ENCODE measurements at places on chromosomes 1 and 21.

DNA sequence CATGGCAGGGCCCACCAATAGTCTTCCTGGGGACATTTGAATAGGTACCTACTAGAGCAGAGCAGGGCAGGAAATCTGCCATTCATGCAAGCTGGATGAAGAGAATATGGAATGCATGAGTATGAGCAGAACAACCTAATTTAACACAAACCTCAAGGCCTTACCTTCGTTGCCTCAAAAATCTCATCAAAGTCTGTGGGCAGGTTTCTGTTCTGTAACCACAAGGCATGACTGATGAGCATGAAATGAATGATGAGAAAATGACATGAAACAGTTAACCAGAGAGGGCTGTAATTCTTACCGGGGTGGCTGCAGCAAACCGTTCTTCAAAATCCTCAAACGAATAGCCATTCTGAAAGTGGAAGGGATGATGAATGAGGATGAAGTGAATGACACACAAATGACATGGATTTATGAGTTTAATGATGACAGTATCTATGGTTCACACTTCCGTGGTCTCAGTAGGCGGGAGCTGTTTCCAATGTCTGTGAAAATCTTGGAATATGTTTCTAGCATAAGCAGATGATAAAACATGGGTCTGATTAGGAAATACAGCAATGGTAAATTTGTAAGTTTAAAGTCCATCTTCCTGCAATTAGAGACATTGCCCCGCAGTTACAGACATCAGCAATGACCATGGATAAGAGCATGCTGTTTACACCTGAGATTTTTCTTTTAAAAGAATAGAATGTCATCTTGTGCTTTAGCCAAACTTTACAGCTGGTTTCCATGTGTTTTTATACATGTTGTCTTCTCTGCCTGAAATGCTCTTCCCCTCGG lies 67.6 kb upstream of the C8B start:
- H3K4me3 ChIP-seq = no peak overlapping the region
- no peak for DNase-seq
- no peak overlapping the region for H3K27ac ChIP-seq
- no peaks in the 10 kb centered on the region for H3K36me3 ChIP-seq
- no peaks in the 10 kb centered on the region for H3K4me1 ChIP-seq
- H3K27me3 ChIP-seq = peaks cover 9% of the 10 kb centered on the region

- DNase-seq = no peak
- no peaks in the 10 kb centered on the region for H3K4me1 ChIP-seq
- H3K27ac ChIP-seq = no peak overlapping the region
These were observed 10.1 kb downstream of the KRTAP22-2 start for GRCh38 chr21:30580132-30580531.

DNA sequence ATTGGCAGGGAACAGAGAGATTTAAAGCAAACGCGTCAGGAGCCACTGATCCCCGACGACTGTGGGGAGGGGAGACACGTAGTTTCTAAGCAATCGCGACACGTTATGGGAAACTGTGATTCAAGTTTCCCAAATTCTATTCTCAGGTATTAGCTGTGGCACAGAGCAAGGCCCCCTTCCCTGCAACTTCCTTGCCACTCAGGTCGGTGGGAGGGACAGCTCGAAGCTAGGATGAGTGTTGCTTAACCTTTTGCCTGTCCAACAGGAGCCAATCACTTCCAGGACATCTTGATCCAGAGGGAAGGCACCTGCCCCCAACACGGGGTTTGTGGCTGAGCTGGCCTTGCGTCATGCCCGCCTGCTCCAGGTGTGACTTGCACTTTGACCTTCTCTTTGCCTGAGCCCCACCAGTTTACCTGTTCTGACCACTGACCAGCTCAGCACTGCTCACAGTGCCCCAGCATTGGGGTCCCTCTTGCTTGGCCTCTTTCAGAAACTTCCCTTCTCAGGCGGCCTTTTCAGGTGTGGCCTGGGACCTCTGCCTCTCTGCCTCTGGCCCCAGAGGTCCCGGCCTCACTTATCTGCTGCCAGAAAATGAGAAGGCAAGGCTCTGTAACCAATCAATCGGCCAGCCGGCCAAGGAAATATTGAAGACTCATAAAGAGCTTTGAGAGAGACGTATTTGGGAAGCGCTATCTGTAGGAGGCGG lies 24.6 kb downstream of the TEX35 start:
- H3K27me3 ChIP-seq = no peaks in the 10 kb centered on the region
- no peak for DNase-seq
- no peaks in the 10 kb centered on the region for H3K4me1 ChIP-seq
- no peaks in the 10 kb centered on the region for H3K36me3 ChIP-seq
- no peak overlapping the region for H3K27ac ChIP-seq

DNA sequence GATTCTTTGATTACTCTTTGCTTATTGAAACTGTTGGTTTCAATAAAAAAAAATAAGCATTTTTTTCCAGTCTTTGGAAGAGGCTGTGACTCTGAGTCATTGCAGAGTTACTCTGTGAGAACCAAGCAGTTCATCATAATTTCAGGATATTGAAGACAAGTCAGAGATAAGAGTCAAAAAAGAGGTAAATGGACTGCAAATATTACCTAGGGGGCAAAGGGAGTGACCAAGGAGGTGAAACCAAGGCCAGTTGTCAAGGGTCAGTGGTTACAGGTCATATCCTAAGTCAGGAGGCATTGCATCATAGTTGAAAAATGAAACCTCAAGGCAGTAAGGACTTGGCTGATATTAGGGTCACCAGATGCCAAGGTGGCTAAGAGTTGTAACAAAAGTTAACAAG lies 597.1 kb upstream of the USP24 start:
- peaks cover 3% of the 10 kb centered on the region for H3K27me3 ChIP-seq
- DNase-seq = no peak
- peaks cover 5% of the 10 kb centered on the region for H3K4me1 ChIP-seq
- H3K4me3 ChIP-seq = no peak overlapping the region

DNA sequence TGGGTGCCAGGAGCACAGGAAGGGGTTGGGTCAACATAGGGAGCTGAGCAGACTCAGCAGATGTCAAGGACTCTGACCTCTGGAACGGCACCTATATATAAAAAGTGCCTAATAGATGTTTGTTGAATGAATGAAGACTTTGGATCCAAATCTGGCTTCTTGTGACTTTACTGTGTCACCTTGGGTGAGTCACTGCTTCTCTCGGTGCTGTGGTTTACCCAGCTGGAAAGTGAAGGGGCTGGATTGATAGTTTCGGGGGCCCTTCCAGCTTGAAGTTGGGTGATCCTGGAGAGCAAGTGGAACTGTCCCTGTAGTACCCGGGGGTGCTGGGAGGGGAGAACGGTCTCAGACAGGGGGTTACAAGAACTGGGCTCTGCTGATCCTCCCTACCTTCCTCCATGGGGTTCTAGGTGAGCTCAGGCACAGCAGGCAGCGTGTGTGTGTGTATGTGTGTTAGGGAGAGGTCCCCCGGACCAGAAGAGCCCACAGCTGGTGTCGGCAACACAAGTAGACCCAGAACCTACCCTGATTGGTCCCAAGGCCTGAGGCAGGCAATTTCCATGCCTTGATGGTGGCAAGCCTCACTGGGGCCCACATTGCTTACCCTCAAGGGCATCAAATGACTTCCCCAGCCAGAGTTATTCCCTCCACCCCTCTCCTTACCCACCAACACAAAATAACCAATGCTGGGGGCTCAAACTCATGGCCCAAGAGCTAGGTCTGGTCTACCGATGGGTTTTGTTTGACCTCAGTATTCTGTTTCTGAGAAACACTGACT lies 5.5 kb upstream of the PADI1 start:
- no peak overlapping the region for H3K4me3 ChIP-seq
- peaks cover 30% of the 10 kb centered on the region for H3K27me3 ChIP-seq
- H3K36me3 ChIP-seq = no peaks in the 10 kb centered on the region

- peak; percentile 50 for DNase-seq
- no peaks in the 10 kb centered on the region for H3K4me1 ChIP-seq
- H3K27ac ChIP-seq = no peak overlapping the region
- H3K4me3 ChIP-seq = no peak overlapping the region
These were observed 5.3 kb upstream of the SRP9 start for GRCh38 chr1:225772323-225772768.

- H3K27me3 ChIP-seq = no peaks in the 10 kb centered on the region
- no peaks in the 10 kb centered on the region for H3K36me3 ChIP-seq
- H3K27ac ChIP-seq = peak overlapping the region; percentile 70
- peaks cover 58% of the 10 kb centered on the region for H3K4me1 ChIP-seq
These were observed 58.7 kb downstream of the XCL2 start for GRCh38 chr1:168485048-168485447.

- no peak overlapping the region for H3K27ac ChIP-seq
- H3K4me3 ChIP-seq = no peak overlapping the region
- H3K27me3 ChIP-seq = no peaks in the 10 kb centered on the region
- no peak for DNase-seq
- peaks cover 10% of the 10 kb centered on the region for H3K36me3 ChIP-seq
These were observed 27.3 kb downstream of the STPG1 start for GRCh38 chr1:24386241-24386640.

DNA sequence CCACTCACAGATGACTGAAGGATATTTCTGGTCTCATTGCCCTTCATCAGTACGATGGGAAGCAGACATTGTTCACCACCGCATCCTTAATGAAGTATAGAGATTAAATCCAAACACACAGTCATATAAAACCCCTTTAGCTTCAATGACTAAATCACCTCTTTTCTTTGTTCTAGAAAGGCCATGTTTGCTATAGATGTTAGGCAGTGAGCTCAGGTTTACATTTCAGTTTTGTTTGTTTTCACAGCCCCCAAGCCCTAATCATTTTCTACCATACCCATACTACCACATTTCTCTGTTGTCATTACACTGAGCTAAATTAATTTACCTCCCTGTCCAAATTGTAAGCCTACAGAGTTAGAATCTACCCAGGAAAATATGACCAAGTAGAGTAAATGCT lies 385.1 kb downstream of the NTNG1 start:
- peaks cover 12% of the 10 kb centered on the region for H3K27me3 ChIP-seq
- no peaks in the 10 kb centered on the region for H3K36me3 ChIP-seq
- H3K4me3 ChIP-seq = no peak overlapping the region
- no peak for DNase-seq

DNA sequence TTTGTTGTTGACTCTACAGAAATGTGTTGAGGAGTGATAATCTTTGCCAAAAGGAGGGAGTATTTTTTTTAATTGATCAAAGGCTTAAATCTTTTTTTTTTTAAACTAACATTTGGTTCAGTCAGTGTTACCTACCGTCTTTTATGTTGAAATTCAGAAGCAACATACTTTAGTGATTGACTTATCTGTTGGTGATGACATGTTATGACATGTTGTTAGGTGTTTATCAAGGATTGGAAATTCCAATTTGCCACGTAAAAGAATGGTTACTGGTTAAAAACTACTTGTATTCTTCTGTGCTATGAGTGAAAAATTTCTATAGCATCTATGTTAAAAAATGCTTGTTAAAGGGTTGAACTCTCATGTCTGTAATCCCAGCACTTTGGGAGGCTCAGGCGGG lies 61.2 kb downstream of the DNM3 start:
- H3K27me3 ChIP-seq = peaks cover 9% of the 10 kb centered on the region
- H3K27ac ChIP-seq = no peak overlapping the region
- H3K4me1 ChIP-seq = peaks cover 7% of the 10 kb centered on the region

- peak within 1 kb of the TSS; percentile 79 for H3K4me3 ChIP-seq
- DNase-seq = peak; percentile 74
- H3K27me3 ChIP-seq = no peaks in the 10 kb centered on the region
- peaks cover 51% of the 10 kb centered on the region for H3K4me1 ChIP-seq
- H3K36me3 ChIP-seq = no peaks in the 10 kb centered on the region
These were observed at the start of gene TTC22 for GRCh38 chr1:54800899-54801759. TSS of gene TTC22 (minus strand) at chr1:54801323. CDS start at chr1:54801163, 160 bp downstream.

- H3K36me3 ChIP-seq = peaks cover 30% of the 10 kb centered on the region
- peak overlapping the region; percentile 93 for H3K27ac ChIP-seq
- peak overlapping the region; percentile 76 for H3K4me3 ChIP-seq
- peaks cover 99% of the 10 kb centered on the region for H3K4me1 ChIP-seq
- H3K27me3 ChIP-seq = no peaks in the 10 kb centered on the region
- no peak for DNase-seq
These were observed 35.0 kb downstream of the C21orf91 start for GRCh38 chr21:17784180-17784598.

- H3K4me3 ChIP-seq = peak overlapping the region; percentile 55
- peaks cover 48% of the 10 kb centered on the region for H3K4me1 ChIP-seq
- DNase-seq = peak; percentile 72
- peaks cover 21% of the 10 kb centered on the region for H3K36me3 ChIP-seq
These were observed 31.7 kb downstream of the RUNX3 start for GRCh38 chr1:24898152-24898908.

DNA sequence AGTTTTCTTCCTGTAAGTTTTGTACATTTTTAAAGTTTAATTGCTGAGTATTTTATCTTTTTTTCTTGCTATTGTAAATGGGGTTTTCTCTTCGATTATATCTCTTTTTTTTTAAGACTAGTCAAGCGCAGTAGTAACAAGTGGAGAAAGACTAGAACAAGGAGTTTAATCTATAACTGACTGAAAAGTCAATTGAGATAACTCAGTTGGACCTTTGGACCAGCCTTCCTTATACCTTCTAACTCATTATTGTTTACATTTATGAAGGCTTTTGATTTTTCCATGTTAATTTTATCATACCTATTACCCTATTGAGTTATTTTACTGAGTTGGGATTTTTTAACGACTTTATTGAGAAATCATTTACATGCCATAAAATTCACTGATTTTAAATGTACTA lies 81.2 kb downstream of the SMYD3 start:
- H3K36me3 ChIP-seq = peaks cover 5% of the 10 kb centered on the region
- H3K27me3 ChIP-seq = no peaks in the 10 kb centered on the region
- H3K4me1 ChIP-seq = peaks cover 13% of the 10 kb centered on the region

DNA sequence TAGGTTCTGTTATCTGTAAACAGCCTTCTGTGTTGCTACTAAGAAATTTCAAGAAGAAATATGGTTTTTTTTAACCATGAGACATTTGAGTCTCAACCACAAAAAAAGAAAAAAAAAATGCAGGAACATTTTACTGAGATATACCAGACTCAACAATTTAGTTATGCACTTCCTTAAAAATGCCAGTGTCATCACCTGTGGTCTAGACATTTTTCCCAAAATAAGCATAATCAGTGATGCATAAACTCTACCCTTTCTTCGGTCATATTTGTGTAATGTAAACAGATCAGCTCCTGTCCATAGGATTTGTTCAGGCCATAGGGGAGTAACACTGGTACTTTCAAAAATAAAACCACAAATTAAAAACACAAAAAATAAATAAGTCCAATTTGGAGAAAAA lies 122.6 kb upstream of the TNFSF4 start:
- H3K4me1 ChIP-seq = peaks cover 32% of the 10 kb centered on the region
- no peak for DNase-seq
- H3K27ac ChIP-seq = no peak overlapping the region

DNA sequence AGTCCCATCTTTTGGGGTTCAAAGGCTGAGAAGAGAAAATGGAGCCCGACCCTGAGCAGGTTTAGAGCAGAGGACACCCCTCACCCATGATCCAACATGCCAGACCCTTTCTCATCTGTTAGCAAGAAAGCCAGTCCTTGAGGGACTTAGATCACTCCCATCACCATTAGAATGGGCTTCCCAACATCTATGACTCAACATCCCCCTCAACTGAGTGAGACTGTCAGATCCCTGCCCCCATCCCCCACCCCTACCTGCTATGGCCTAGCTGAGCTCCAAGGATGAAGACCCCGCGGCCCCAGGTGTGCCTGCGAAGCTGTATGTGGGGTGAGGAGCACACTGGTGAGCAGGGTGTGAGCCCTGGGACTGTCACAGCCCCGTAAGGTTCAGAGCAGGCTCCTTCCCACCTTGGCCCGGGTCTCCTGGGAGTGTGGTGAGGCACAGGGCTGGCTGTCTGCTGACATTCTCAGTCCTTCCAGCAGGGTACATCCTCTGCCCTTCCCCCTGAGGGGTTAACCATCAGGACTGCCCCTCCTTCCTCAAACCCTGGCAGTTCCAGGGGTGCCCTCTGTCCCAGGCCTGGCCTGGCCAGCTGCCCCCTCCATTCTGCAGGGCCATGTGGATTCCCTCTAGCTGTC lies 21.4 kb upstream of the BLACAT1 start:
- peaks cover 26% of the 10 kb centered on the region for H3K4me1 ChIP-seq
- H3K4me3 ChIP-seq = no peak overlapping the region
- DNase-seq = no peak
- H3K27me3 ChIP-seq = peaks cover 34% of the 10 kb centered on the region
- H3K36me3 ChIP-seq = peaks cover 10% of the 10 kb centered on the region

Data from activated naive CD8-positive, alpha-beta T cell treated with anti-CD3 and anti-CD28 coated beads, Interleukin-2, amount 50 U/mL, for 24 hours (primary cell).